ENCODE measurements at places on chromosomes 11 and 22.

DNA sequence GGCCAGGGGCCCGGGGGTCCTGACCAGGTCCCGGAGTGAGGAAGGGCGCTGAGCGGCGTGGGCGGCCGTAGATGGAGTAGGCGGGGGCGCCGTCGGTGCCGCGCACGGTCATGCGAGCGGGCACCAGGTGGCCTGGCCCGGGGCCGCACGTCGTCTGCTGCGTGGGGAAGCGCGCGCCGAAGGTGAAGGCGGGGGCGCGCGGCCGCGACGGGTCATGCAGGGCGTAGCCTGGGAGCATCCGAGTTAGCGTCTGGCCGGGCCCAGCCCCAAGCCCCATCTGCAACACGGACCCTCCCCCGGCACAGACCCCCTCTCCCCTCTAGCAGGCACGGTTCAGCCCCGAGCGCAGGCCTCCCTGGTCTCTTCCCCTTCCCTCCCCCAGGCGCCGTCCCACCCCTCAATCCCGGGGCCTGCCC is 1.7 kb upstream of the TYMP start:
- DNase-seq: peak; percentile 56

GRCh38 chr11:119976805-119977560 is 160.9 kb downstream of the TRIM29 start:
- no peak for DNase-seq

GRCh38 chr11:64244107-64244506 is 2.6 kb downstream of the PPP1R14B start:
- no peak for DNase-seq

DNA sequence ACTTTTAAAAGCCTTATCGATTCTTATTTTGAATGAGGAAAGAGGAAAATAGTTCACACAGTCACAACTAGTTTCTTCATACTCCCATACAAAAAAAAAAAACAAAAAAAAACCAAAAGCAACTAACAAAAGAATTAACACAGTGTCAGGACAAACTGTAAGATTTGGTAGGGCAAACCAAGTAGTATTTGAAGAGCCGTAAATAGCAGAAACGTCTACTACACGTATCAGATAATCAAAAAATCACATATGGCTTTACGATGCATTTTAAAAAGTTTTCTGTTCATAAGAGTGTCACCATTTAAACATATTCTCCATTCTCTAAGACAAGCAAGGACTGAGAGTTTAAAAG is 2.3 kb downstream of the PICALM start:
- DNase-seq: no peak

GRCh38 chr11:129974237-129974636 is 28.4 kb downstream of the PRDM10 start:
- DNase-seq: no peak

DNA sequence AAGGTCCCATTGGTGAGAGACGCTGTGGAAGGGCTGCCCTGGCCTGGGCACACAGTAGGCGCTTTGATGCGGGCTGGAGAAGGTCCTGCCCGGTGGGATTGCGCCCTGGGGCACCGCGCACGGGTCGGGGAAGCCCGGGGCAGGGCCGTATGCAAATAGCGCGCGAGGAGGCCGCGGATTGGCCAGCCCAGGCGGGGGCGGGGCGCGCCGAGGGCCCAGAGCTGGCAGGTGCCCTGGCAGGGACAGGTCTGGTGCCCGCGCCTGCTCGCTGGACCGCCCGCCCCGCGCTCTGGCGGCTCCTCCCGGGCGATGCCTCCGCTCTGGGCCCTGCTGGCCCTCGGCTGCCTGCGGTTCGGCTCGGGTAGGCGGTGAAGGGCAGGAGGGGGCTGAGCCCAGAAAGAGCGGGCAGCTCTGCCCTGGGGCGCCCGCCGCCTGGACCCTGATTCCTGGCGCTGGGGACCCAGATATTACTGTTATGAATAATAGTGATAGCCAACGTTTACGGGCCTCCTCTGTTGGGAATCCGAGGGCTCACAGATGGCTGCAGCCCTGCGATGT is at the start of gene UPK3A:
TSS of gene UPK3A (plus strand) at position 245 of the 558 bp plus-strand sequence. CDS start at position 310, 65 bp downstream.
- no peak for DNase-seq

- no peak for DNase-seq
Measured at GRCh38 chr11:113862435-113862834, 12.9 kb downstream of the USP28 start.

GRCh38 chr11:130042093-130042591 is 27.6 kb upstream of the APLP2 start:
- DNase-seq: no peak

- no peak for DNase-seq
Measured at GRCh38 chr11:6319704-6320410, 444 bp downstream of the CAVIN3 start.

DNA sequence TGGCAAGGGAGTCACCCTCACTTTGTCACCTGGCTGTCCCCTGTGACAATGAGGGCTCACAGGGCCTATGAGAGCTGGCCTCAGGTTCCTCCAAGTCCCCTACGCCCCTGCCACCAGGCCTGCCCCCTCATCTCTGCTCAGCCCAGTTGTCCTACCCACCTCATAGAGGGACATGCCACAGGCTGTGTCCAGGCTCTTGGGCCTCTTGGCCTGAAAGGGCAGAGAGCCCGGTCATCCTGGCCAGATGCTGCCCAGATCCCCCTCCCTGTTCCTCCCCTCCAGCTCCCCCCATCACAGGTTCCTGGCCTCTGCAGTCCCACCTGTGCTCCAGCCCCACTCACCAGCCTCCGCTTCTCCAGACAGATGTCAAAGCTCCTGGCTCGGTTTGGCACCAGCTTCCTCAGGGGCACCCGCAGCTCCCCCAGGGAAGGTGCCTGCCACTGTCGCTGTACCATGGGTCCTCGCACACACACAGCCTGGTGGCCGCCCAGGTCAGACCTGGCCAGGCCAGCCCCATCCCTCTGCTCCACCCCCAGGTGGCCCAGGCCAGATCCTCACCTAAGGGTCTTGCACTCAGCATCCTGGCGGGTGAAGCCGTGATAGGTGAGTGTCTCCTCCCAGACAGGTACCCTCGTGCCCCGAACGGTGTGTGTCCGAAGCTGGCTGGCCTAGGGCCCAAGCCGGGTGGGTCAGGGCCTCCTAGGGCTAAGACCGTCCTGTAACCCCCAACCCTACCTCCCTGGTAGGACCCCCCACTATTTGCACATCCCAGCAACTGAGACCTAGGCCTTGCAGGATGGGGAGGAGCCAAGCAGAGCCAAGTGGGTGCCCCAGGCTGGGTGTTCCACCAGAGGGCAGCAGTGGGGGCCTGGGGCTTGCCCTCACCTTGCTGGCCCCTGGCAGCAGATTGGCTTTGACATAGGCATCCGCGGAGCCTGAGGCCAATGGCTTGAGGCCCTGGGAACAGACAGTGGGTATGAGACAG is 8.3 kb downstream of the NDUFV1 start:
- no peak for DNase-seq

DNA sequence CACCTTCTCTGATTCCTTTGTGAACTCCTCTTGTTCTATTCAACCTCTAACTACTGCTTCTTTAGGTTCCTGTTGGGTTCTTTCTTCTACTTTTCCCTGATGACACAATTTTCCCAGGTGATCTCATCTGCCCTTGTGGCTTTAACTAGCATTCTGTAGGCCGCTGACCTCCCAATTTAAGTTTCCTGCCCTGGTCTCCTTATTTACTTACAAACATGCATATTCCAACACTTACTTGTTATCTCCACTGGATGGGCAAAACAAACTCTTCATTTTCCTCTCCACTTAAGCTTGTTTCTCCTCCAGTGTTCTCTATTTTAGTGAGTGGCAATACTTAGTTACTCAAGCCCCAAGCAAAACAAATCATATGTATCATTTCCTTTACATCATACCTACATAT is 734.5 kb downstream of the METTL15 start:
- no peak for DNase-seq

GRCh38 chr22:23163665-23164064 is 16.6 kb upstream of the BCR start:
- DNase-seq: no peak

DNA sequence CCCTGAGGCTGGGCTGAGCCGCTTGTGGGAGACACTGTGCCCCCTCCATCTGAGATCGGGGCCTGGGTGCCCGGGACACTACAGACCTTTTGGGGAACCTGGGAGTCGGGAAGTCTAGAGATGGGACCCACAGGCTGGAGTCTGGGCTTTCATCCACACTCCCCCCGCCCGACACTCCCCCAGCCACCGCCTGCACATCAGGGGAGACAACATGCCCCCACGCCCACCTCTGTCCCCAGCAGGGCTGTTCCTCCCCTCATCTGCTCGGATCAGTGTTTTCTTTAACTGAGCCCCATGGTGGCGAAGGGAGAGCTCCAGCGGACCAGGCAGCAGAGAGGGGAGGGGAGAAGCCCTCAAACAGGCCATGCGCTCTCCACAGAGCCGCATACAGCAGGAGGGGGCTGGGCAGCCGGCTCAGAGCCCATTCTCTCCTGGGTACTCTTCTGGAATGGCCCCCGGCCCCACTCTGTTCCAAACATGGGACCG is 174.7 kb downstream of the IGLL1 start:
- no peak for DNase-seq

DNA sequence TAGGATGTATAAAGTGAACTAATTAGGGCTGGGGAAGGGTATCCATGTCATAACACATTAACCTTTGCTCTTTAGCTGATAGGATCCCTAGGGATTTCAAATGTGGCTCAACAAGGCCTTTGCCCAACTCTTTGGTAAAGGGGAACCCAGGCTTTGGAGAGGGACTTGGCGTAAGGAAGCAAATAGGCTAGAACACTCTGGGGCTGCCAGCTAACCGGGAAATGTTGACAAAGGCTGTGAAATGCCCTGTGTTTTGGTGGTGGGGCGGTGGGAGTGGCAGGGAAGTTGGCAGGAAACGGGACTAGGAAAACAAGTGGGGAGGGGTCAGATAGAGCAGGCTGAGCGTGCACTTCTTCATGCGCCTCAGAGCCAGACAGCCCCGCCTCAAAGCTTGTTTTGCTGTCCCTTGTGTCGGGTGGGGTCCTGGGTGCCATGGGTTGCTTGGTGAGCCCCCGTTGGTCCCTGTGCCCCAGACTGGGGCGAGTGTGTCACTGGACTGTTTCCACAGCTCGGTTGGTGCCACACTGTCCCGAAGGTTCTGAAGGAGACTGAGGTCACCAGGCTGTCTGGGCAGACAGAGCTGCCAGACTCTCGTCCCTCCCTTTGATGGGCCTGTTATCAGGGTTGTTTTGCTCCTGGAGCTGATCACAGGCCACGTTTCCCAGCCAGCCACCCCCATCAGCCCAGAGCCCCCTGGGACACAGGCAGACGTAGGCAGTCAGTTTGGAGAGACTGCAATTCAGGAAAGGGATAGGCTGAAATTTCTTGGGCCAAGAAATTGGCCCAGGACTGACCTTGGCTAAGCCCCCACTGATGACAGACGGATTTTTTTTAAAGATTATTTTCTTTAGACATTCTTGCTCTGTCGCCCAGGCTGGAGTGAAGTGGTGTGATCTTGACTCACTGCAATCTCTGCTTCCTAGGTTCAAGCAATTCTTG is 19.6 kb downstream of the KCTD21 start:
- DNase-seq: no peak

DNA sequence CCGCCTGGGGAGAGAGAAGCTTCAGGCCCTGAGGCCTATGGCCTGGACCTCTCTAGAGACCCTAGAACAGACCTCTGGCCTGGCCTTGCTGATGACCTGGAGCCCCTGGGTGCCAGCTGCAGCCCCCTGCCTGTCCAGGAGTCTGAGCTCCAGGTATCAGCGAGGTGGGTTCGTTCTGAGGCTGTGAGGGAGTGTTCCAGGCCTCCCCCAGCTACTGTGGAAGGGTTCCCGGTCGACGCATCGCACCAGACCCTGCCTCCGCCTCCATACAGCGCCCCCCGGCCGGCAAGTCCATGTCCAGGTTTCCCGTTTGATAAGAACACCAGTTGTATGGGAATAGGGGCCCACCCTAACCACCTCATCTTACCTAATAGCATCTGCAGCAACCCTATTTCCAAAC is 111.1 kb downstream of the KCNQ1 start:
- no peak for DNase-seq

- DNase-seq: no peak
Measured at GRCh38 chr11:47234669-47235100, 13.9 kb downstream of the ACP2 start.

DNA sequence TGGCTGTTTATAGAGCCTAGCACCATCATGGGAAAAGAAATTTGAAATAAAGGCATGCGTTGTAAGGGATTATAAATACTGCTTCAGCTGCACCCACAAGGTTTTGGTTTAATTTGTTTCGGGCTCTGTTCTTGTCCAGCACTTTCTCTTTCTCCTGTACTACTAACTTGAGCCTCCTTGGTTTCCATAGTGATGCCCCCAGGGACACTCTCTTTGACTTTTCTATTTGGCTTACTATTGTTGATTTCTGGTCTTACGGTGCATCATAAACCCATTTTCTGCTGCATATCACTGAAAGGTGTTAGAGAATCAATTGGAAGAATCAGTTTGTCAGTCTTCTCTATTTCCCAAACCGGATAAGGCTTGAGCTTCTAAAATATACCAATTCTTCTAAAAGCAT is 1674.3 kb upstream of the RAG2 start:
- no peak for DNase-seq

DNA sequence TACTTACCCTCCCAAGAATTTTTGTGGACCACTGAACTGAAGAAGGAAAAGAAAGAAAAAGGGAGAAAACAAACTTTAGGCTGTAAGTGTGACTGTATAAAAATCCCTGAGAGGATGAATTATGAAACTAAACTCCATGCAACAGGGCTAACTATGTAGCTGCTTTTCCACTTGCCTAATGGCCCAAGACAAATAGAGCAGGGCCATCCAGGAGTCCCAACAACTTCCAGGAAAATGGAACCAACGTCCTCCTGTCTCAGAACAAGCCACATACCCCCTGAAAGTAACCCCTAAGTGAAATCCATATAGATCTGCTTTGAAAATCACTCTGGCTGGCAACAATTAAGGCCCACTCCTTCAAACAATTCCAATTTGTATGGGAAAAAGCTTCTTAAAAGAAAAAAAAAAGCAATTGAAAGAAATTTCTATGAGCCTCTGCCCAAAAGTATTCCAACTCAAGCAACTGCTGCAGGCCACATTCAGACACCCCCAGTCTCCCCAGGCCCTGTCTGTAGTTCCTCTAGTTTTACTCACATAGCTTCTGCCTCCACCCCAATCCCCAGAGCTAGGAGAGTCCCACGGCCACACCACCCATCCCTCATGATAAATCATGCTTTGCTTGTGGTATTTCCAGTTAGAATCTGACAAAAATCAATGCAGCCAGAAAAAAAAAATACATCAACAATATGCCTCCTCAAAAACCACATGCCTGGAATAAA is 12.7 kb downstream of the RBFOX2 start:
- DNase-seq: no peak

DNA sequence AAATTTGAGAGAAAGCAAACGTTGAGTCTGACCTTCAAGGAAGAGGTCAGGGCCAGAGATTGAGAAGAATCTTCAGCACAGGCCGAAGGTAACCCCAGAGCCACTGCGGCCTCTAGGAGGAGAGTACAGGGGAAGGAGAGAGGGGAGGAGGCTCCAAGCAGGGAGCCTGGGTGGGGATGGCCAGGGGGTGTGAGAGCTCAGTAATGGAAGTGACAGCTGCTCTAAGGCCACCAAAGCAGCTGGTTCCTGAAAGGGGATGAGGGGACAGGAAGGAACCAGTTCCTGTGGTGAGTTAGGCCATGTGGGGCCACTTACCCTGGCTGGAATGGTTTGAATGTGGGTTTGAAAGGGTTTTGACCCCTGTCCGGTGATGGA is 46.1 kb downstream of the PISD start:
- DNase-seq: no peak

Measured in stimulated activated CD8-positive, alpha-beta memory T cell treated with anti-CD3 and anti-CD28 coated beads, Interleukin-7, amount 100 ng/mL, for 4 hours (primary cell).